ENCODE measurements at places on chromosomes 16 and 17.

DNA sequence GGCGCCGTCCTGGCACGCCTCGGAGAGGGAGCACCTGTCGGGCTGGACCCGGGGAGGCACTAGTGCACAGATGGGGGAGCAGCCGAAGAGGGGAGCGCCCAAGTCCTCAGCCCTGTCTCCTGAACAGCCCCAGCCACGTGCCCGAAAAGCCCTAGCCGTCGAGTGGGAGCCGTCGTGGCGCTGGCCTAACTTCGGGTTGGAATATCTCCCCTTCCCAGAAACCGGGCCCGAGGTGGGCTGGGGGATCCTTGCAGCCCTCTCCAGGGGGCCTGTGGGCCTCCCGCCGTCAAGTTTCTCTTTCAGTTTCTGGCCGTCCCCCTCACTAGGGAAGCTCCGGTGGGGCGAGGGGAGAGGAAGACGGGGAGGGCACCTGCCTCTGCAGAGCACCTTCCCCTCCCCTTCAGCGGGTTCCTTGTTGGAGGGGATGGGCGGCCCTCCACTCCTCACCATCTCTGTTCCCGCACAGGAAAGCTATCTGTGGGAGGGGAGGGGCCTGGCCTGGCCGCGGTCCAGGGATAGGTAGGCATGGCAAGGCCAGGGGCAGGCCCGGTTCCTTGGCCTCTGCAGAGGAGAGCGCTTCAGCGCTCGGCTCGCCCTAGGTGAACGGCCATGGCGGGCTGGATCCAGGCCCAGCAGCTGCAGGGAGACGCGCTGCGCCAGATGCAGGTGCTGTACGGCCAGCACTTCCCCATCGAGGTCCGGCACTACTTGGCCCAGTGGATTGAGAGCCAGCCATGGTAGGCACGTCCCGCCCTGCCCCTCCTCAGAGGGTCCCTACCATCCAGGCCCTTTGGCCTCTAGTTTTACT, 709 bp downstream of the STAT5A start:
- peak; percentile 42 for DNase-seq

DNA sequence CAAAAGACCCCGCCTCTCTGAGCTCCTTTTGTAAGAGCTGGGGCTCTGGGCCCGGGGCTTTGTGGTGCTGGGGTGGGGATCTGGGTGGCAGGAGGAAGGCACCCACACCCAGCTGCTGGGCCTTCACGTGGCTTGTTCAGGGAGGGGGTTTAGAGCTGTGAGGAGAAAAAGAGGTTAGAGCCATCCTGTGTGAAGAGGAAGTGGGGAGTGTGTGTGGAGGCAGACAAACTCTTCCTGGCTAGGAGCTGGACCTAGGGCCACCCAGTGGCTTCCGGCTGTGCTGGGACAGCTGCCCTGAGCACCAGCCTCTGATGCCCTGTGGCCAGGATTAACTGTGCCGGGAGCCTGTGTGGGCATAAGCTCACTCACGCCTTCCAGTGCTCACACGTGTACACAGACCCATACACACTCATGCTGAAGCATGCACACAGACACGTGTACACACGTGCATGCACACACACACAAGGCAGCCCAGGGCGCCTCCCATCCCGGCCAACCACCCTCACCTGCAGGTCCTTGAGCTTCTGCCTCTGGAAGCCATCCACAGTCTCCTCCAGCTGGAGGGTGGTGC, 7.4 kb downstream of the CIBAR2 start:
- no peak for DNase-seq

GRCh38 chr16:77206533-77206932, 7.3 kb downstream of the SYCE1L start:
- no peak for DNase-seq

- no peak for DNase-seq
Observed at GRCh38 chr16:55016515-55016914, 85.8 kb downstream of the IRX5 start.

DNA sequence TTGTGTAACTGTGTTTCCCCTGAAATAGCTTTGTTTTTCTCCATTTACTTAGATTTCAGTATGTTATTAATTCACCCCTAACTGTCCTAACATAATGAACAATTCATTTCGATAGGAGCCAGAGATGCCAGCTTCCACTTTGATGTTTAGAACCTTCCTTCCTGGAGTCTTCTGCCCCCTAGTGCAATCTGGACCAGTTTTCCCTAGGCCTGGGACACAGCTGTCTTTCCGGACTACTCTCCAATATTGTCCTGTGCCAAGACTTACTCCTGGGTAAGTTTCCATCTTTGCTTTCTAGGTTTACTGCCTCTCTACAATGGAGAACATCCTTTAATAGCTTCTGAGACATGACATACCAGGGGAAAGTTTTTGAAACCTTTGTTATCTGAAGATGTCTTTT, 12.8 kb downstream of the RECQL5 start:
- no peak for DNase-seq

DNA sequence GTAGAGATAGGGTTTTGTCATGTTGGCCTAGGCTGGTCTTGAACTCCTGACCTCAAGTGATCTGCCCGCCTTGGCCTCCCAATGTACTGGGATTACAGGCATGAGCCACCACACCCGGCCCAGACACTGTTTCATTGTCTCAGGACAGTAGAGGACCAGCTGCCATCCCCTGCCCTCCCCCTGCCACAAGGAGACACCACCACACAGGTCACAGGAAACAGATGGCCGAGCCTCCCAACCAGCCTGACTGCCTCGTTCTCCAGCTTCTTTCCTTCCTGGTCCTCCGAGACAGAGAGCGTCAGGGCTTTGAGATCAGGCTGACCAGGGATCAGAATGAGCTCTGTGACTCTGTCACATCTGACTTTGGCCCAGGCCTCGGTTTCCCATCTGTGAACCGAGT, 20.8 kb upstream of the RNPS1 start:
- DNase-seq = no peak

DNA sequence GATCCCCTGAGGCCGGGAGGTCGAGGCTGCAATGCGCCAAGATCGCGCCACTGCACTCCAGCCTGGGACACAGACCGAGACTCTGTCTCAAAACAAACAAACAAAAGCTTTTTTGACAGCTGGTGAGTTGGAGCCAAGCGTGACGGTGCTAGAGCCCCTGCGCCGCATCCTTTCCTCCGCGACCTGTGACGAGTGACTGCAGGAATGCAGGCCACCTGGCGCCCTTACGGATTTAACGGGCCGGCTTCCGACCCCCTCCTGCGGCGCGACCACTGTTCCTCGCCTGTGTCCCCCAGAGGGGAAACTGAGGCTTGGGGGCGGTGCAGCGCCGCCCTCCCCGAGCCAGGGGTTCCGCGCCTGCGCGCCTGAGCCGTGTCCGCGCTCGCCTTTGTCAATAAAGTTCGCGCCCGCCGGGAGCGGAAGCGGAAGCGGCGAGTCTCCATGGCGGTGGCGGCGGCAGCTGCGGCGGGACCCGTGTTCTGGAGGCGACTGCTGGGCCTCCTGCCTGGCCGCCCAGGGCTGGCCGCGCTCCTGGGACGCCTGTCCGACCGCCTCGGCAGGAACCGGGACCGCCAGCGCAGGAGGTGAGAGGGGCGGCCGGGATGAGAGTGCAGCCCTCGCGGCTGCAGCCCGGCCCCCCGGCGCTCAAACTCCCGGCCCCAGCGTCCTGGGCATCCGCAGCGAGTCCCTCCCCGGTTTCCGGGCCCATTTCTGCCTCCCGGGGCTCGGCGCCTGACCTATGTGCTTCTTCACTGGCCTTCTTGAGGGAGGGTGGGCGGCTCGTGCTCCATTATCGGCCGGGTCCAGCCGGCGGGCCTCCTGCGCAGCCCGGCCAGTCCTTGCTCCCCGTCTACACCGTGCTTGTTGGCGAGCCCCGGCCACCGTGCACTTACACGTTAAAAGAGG, at the start of gene PGS1:
Gene PGS1 (plus strand): TSS at position 425 of the 906 bp plus-strand sequence. CDS start 17 bp downstream, at position 442.
- peak; percentile 76 for DNase-seq

- no peak for DNase-seq
Observed at GRCh38 chr17:1096215-1096614, 83.6 kb downstream of the ABR start.

DNA sequence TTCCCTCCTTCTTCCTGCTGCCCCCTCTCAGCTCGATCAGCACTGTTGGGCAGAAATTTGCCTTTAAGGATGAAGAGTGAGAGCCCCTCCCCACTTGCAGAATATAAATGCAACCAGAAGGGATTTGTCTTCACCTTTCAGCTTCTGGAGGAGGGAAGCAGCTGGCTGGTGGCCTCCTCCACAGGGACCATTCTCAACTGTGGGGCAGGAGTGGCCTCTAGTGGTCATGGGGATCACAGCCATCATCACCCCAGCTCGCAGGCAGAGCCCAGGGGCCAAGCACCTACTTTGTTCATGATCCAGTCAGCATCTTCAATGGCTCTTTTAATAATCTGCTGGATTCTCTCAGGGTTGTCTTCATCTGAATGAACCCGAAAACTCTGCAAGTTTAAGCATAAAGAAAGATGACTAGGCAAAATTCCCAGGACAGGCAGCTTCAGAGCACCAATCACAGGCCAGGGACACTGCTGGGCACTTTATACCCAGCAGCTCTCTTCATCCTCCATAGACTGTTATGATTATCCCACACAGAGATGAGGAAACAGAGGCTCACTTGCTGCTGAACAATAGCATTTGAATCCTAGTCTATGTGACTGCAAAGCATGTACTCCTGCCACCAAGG, 13.1 kb downstream of the LYRM9 start:
- peak; percentile 24 for DNase-seq

- DNase-seq = no peak
Observed at GRCh38 chr17:55495239-55495638, 16.0 kb downstream of the SMIM36 start.

- DNase-seq = peak; percentile 93
Observed at GRCh38 chr17:38674749-38675615, at the start of gene EPOP. TSS of gene EPOP (minus strand) at chr17:38674957. CDS start at chr17:38674495, 462 bp downstream.

GRCh38 chr17:74199306-74200092, 4.0 kb upstream of the RPL38 start:
- peak; percentile 54 for DNase-seq

DNA sequence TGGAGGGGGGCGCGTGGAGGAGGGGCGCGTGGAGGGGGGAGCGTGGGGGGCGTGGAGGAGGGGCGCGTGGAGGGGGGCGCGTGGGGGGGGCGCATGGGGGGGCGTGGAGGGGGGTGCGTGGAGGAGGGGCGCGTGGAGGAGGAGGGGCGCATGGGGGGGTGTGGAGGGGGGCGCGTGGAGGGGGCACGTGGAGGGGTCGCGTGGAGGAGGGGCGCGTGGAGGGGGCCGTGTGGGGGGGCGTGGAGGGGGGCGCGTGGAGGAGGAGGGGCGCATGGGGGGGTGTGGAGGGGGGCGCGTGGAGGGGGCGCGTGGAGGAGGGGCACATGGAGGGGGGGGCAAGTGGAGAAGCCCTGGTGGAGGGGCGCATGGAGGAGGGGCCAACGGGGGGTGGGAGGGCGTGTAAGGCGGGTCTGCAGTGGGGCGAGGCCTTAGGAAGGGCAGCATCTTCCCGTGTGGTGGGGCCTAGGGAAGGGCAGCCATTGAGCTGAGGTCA, 7.3 kb downstream of the MSLN start:
- no peak for DNase-seq

- no peak for DNase-seq
Observed at GRCh38 chr17:65892912-65893377, 299.0 kb downstream of the CEP112 start.

GRCh38 chr17:55271223-55271571, 6.4 kb downstream of the HLF start:
- DNase-seq = no peak

GRCh38 chr16:67084345-67085028, 25.3 kb upstream of the PHAF1 start:
- no peak for DNase-seq

DNA sequence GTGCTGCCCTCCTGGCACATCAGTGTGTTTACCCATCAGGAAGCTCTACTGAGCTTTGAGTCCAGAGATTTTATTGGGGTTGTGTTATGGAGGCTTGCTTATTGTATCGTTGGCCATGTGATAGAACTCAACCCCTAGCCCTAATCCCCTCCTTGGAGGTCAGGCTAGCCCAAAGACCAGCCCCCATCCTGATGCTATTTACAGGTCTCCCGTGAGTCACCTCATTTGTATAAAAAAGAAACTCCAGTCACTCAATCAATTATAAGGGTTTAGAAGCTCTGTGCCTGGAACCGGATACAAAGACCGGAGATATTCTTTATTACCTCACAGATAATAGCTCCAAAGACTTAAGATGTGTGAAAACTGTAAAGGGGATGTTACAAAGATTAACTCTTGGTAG, 405.9 kb downstream of the CNTNAP4 start:
- DNase-seq = no peak

Data from stimulated activated CD4-positive, alpha-beta T cell treated with anti-CD3 and anti-CD28 coated beads, Interleukin-12 subunit alpha, Interleukin-12 subunit beta, amount 100 ng/mL, for 24 hours (primary cell).